ENCODE measurements at places on chromosomes 11 and 22.

DNA sequence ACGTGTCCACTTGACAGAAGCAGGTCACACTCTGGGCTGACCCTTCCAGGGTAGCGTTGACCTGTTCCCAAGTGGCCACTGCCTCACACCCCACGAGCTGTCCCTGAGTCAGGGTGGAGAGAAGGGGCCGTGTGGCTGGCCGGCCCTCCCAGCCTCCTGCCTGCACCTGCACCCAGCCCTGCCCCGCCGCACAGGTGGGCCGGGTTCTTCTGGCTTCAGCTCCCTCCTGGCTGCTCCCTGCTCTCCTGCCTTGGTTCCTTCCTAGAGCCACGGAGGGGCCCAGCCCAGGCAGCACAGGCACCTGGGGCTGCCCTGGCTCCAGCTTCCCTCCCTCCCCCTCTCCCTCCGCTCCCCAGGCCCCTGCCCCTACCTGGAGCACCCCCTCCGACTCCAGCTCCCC is 42.3 kb downstream of the MOB2 start:
- no peak for DNase-seq

DNA sequence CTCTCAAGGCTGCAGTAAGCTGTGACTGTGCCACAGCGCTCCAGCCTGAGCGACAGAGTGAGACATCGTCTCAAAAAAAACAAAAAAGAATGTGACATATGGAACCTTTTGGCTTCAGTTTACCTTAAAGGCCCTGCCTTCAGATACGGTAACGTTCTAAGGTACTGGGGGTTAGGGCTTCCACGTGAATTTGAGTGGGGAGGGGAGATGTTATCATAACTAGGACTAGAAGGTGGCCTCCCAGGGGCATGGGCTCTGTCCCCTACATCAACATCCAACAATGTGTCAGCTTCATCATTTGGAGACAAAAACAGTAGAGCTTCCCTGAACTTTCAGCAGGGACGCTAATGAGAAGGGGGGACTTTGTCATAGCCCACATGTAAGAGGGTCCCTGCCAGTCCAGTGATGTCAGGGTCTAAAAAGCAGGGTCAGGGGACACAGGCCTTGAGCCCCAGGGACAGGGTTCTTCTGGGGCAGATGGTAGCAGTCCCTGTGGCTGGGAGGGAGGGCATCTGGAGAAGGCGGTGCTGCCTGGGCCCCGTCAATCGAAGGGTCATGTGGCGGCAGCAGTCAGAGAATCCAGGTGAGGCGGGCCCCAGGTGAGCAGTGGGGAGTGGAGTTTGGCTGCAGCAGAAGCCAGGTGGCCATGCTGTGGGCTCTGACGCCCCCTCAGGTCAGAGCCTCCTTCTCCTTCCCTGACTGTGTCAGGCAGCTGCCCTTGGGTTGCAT is 79.8 kb downstream of the BCR start:
- DNase-seq = no peak

GRCh38 chr11:110979696-110980095 is 265.8 kb upstream of the POU2AF2 start:
- no peak for DNase-seq

DNA sequence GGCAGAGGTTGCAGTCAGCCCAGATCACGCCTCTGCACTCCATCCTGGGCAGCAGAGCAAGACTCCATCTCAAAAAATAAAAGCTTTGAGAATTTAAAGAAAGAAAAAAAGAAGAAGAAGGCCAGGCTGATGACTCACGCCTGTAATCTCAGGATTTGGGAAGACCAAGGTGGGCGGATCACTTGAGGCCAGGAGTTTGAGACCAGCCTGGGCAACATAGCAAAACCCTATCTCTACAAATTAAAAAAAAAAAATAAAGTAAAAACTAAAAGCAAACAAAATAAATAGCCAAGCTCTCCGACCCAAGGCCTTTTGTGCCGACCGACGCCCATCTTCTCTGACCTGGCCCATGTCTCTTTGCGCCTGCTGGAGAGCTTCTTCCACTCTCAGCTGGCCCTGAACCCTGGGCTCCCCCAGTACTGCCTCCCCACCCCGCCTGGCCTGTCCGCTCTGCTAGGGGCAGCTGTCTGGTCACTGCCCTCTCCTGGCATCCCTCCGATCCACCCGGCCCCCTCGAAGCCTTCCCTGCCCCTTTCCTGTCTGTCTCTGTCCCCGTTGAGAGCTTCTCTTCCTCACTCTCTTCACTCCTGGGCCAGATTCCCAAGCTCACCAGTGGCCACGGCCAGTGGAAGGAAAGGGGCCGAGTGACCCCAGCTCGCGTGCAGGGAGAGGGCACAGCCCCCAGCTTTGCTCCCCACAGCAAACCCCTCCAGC is 4.8 kb upstream of the LSP1 start:
- DNase-seq = no peak

GRCh38 chr22:32222991-32223390 is 18.1 kb upstream of the RFPL2 start:
- no peak for DNase-seq

- no peak for DNase-seq
Observed at GRCh38 chr11:115715251-115715770, 211.1 kb upstream of the CADM1 start.

GRCh38 chr11:61844909-61845565 is 16.9 kb downstream of the FADS2 start:
- no peak for DNase-seq

DNA sequence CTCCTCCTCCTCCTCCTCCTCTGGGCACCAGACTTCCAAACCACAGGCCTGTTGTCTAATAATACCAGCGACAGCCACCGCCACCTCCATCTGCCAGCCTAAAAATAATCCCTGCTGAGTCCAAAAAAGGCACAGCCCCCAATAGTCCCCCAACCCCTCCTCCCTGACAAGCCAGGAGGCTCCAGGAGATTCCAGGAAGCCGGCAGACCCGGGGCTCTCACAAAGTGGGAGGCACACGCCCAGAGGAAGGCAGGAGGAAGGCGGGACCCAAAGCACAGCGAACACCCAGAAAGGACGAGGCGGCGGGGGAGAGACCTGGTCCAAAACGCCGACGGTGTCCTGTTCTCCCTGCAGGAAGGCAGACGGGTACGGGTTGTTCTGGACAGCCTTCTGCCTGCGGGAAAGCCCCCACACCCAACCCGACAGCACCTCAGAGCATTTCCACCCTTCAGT is 5.9 kb downstream of the IGSF9B start:
- DNase-seq = no peak

GRCh38 chr11:1930462-1930830 is 10.9 kb downstream of the TNNT3 start:
- no peak for DNase-seq

- DNase-seq = no peak
Observed at GRCh38 chr11:2783536-2784082, 83.8 kb upstream of the KCNQ1OT1 start.

DNA sequence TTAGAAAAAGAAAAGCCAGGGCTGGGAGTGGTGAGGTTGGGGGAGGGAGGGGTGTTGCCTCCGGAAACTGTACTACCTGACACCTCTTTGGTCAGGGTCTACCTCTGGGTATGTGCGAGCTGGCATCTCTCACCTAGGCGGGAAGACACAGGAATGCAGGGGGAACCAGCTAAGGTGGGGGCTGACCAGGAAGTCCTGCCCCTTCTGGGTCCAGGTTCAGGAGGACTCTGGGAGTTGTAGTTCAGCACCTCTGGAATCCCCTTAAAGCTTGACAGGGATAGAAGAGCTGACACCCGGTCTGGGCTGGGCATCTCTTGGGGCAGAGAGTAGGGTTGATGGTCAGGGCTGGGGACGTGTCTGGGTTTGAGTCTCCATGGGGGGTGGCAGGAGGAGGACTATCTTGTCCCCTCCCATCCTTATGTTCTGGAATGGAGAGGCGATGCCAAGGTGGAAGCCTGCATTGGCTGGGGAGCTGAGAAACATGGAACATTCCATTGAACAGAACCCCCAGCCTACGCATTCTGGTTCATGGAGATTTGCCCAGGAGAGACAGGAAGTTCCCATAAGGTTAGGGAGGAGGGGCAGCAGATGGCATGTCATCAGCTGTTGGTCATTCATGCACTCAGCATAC is 2.1 kb upstream of the KIAA1671 start:
- DNase-seq = peak; percentile 8

GRCh38 chr11:23480736-23481135 is 620.5 kb upstream of the CCDC179 start:
- no peak for DNase-seq

DNA sequence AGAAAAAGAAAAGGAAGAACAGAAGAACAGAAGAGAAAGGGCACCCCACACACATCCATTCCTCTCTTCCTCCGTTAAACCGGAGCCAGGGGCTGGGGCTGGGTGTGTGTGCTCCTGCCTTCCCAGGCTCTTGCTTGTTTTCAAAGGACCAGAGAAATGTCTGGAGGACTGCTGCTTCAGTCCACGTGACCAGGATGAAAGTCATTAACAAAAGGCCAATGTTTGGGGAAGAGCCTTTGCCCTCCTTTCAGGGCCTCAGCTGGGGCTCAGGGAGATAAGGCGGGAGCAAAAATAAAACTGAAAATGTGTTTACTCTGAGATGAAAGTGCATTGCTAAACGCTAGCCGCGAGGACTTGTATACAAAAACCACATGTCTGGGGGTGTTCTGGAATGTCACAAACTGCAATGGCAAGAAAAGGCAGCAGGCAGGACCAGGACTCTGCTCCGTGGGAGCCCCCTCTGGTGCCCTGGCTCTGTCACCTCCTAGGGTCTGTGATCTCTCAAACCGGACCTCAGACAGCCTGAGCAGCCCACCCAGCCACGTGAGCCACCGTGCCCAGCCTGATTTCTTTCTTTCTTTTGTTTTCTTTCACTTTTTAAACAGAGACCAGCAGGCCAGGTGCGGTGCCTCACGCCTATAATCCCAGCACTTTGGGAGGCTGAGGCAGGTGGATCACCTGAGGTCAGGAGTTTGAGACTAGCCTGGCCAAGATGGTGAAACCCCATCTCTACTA is 31.6 kb upstream of the MYH9 start:
- DNase-seq = no peak

DNA sequence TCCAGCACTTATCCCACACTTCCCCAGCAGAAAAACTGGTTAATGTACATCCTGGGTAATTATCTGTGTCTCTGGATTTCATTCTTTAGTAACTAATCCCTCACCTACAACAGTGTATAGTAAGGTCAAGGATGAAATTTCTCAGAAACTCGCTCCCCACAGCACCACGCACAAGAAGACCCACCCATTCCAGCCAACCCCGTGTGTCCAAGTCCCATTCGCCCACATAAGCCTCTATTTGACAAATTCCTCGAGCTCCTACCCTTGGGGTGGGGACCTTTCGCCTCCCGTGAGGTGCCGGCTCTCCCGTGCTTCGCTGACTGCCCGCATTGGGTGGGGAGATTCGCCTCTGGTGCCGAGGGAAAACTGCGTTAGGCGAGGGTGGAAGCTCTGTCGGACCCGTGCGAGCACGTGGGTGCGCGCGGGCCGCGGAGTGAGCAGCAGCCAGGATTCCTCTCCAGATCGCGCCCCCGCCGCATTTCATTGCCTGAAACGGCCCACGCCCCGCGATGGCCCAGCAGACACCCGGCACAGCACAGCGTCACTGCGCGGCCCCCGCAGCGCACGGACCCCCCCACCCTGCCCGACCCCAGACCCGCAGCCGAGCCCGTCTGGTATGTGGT is 866 bp downstream of the EXPH5 start:
- DNase-seq = peak; percentile 4

DNA sequence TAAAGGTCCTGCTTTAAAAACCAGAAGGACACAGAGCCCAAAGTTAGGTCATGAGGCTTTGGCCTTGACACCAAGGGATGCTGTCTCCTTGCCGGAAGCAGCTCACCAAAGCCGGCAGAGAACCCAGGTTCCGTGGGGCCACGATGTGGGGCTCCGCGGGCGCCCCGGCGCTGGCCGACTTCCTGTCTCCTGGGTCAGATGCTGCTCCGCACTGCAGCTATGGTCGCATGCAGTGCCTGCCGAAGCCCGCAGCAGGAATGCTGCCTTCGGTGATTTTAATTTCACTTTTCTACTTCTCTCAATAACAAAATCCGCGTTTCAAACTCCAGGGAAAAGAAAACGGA is 454 bp upstream of the OTUB1 start:
- DNase-seq = peak; percentile 56

DNA sequence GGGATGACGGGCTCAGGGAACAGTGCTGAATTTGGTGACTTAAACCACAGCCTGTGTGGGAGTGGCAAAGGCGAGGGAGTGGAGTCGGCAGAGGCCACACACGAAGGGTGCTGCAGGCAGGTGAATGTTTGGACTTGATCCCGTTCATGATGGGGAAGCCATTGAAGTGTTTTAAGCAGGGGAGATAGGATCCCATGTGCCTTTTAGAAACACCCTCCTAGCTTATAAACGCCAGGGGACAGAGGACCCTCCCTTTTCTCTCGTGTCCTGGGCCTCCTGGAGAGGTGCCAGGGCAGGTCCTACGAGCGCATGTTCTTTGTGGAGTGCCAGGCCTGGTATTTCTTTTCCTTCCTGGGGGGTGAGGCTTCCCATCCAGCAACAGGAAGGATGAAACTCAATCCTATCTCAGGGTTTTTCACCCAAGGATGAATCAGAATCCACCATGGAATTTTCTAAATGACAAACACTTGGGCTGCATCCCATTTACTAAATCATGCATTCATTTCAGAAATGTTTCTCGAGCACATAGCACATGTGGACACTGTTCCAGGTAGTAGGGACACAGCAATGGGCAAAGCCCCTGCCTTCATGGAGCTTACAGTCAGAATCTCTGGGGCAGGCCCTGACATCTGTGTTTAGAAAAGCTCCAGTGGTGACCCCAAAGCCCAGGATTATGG is 59.6 kb downstream of the CHRDL2 start:
- DNase-seq = no peak

DNA sequence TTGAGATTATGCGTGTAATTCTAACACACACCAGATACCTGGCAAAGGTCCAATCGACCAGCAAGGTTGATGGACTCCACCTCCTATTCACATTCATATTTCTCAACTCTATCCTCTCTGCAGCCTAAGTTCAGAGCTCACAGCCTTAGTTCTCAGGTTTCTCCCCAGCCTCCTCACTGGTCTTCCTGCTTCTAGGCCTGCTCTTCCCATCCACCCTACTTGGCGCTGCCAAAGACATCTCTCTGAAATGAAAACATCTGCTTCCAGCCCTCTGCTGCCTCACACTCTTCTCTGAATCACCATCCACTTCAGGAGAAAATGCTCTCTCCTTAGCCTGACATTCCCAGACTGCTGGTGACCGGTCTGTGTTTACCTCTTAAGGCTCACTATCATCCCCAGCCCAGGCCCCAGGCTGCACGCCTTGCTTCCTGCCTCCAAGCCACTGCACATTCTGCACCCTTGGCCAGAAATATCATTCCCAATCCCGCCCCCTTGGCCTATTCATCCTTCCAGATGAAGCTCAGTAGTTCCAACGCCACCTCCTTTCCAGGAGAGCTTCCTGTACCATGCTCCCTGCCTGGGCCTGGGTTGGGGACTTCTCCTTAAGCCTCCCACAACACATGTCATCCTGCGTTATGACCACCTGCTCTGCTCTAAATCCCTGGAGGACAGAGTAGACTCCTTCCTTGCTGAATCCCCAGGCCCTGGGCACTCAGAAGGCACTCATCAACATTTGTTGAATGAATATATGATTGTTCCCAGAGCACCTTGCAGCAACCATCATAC is 3.5 kb downstream of the ARRB1 start:
- DNase-seq = no peak

GRCh38 chr22:39028281-39028680 is 7.4 kb downstream of the APOBEC3D start:
- no peak for DNase-seq

Measured in hypothalamus (tissue), 51 donors.